Activated T-helper 17 cell treated with anti-CD3 and anti-CD28 coated beads, Interleukin-2, amount 50 U/mL, for 72 hours (primary cell): ENCODE measurements at places on chromosomes 1 and 21. TPM values are rescaled to one million over a fixed set of nuclear protein-coding genes. Genes with fewer than 3 reads are reported as not detected.

The YOD1 gene
- total RNA-seq, result 6.7 TPM

The S100B gene
- total RNA-seq, result not detected

The BRINP2 gene
- not detected for total RNA-seq

The WASF2 gene
- total RNA-seq, result 125 TPM

The TNN gene
- total RNA-seq, result not detected

The ZNF678 gene
- 10.3 TPM for total RNA-seq

The ESRRG gene
- not detected for total RNA-seq

The DENND2C gene
- total RNA-seq, result 1.0 TPM

The RGSL1 gene
- total RNA-seq, result not detected

The CELSR2 gene
- total RNA-seq, result 1.3 TPM

The GLIS1 gene
- total RNA-seq, result not detected

The RYR2 gene
- 0.26 TPM for total RNA-seq

The DDR2 gene
- total RNA-seq, result 1.7 TPM

The SVBP gene
- 22.2 TPM for total RNA-seq

The ZP4 gene
- total RNA-seq, result not detected
